ENCODE measurements at places on chromosomes 1 and 21.

- no peak for DNase-seq
These were observed 72.3 kb downstream of the CAMK2N1 start for GRCh38 chr1:20413776-20414140.

DNA sequence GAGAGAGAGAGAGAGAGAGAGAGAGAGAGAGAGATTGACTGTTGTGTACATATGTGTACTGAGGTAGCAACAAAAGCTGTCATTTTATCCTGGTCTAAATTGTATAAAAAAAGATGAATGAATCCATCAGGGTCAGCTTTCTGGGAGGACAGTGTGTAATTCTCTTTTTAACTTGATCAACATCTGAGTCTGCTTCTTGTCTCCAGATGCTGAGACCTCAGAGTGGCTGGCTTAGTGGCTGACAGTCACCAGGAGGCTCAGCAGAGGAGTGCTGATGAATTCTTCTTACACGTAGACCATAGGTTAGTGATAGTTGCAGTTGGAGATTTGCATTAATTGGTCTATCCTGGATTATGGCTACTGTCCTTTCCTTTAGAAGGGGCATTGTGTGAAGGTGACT, 28.5 kb upstream of the PLXNA2 start:
- DNase-seq: no peak

- DNase-seq: no peak
These were observed 246.4 kb upstream of the ADAMTS5 start for GRCh38 chr21:27213303-27213702.

DNA sequence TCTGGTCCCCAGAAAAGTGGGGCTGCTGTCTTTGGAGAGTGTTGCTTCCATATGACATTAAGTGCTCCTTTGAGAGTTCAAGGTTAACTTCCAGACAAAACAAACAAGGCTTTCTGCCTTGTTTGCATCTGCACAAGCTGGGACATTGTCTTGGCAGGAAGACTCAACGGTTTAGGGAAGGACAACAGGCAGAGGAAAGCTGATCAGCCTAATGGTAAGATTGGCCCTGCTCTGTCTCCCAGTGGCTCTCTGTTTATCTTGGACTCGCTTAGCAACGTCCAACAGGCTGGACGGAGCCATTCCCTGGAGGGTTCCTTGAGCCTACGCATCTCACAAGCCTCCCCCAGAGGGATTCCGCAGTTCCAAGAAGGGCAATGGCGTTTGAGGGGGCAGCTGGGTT, 62.2 kb upstream of the SLC44A3 start:
- DNase-seq: no peak

DNA sequence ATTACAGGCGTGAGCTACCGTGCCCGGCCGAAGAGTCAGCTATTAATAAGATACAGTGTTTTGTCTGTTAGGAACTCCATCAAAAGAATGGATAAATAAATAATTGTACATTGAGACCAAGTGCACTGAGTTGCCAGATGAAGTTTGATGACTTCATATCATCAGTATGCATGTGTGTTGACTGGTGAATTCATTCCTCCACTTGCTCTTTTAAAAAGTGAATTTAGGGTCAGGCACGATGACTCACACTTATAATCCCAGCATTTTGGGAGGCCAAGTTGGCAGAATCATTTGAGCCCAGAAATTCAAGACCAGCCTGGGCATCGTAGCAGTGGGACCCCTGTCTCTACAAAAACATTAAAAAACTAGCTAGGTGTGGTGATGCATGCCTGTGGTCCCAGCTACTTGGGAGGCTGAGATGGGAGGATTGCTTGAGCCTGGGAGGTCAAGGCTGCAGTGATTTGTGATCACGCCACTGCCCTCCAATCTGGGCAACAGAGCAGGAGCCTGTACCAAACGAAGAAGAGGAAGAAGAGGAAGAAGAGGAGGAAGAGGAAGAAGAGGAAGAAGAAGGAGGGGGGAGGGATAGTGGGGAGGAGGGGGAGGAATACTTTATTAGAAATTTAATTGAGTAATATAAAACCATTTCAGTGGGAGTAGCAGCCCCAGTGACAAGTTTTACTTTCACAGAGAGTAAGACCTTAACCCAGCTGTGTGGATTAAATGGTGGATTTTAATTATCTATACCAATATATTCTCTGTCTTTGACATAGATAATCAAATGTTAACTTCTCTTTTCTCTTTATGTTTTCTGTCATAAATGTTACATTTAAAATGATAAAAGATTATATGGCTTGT, 74.9 kb downstream of the CCDC18 start:
- peak; percentile 56 for DNase-seq
